ENCODE measurements at places on chromosomes 12 and 14.

DNA sequence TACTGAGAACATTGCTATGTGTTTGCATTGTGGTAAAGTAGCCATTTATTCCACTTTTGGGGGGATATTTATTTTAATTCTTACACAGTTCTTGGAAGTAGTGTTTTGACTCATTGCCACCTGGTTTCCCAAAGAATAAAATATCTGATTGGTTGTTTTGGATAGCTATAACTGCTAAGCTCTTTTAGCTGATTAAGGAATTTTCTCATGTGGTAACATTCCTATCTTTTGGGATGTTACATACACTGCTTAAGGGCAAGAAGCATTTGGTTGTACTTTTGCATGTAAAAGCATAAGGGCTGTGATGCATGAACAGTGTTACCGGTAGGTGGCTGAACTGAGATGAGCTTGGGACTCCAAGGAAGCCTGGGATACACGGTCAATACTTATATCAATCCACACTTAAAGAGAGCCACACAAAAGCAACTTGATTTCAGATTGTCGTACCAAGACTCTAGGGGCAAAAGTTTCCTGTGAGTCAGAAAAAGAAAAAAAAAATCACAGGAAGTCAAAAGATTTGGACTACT lies 71.4 kb upstream of the PRKD1 start:
- no peak for DNase-seq

DNA sequence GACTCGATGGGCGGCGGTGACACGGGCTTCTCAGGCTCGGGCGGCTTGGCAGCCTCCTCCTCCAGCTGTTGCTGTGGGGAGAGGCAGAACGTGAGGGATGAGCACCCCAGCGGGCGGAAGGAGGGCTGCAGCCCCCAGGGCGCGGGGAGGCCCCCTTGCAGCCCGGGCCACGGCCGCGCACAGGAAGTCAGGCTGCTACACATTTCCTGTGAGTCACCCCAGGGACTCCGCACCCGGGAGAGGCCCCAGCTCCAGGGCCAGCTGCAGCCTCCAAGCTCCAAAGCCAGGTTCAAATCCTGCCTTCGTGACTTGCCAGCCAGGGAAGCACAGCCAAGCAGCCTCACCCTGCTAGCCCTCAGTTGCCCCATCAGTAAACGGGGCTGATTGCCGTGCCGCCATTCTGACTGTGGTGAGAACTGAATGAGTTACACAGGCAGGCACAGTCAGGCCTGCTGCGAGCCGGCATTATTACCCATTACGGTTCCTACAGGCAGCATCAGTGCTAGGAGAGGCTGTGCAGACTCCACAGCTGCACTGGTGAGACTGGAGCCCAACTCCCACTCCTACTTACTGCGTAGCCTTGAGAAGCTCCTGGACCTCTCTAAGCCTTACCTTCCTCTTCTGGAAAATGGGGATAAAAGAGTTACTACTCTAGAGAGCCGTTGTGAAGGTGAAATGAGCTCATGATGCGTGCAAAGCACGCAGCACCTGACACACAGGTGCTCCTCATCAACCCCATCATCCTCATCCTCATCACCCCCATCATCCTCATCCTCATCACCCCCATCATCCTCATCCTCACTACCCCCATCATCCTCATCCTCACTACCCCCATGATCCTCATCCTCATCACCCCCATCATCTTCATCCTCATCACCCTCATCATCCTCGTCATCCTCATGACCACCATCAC lies 100.9 kb downstream of the NCOR2 start:
- DNase-seq = peak; percentile 80

- DNase-seq = no peak
Measured at GRCh38 chr12:14949631-14950030, 11.3 kb upstream of the ERP27 start.

- DNase-seq = no peak
Measured at GRCh38 chr14:54674046-54674741, 107.3 kb downstream of the SAMD4A start.

GRCh38 chr14:101019541-101019940 lies 116.0 kb upstream of the RTL1 start:
- no peak for DNase-seq

GRCh38 chr12:98814254-98814653 lies 169.2 kb downstream of the APAF1 start:
- DNase-seq = no peak

DNA sequence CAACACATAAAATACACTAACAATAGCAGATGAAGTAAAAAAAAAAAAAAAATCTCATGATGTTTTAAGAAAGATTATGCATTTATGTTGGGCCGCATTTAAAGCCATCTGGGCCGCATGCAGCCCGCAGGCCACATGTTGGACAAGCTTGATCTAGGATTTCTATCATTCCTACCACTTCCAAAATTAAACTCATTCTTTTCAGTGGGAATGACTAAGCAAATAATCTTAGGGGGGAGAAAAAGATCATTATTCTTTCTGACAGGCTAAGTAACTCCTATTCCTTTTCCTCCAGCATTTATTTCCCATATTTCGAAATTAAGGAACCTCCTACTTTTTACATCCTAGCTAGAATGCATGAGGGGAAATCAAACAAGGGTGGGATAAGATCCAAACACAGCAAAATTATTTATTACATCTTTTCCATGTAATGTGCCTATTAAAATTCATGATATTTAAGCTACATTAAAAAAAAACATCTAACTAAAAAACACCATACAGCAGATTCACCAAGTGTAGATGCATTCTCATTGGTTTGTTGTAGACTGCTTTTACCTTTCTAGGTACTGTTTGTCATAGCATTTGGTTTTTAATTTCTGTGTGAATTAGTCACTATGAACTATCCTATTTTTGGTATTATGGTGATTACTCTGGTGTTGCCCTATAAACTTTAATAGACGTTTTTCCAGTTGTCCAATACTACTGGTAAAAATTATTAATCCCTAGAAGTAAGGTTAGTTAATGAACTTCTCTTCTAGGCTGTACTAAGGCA lies 76.1 kb downstream of the RASSF8 start:
- DNase-seq = no peak

GRCh38 chr12:27031531-27031930 lies 9.2 kb downstream of the MED21 start:
- no peak for DNase-seq

DNA sequence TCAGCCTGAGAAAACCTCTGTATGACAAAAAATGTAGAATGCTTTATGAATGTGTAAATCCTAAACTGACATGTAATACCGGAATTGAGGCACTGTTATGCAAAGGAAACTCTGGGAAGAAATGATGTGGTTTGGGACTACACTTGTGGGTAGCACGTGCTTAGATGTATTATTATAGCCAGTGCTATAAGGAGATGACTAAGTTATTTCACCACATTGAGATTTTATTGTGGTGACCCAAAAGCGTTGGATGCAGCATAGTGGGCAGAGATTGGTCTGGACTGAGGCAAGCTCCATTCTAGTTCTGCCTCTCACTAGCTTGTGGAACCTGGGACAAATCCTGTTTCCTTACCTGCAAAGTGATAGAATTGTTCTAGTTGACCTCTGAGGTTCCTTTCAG lies 172.2 kb downstream of the SNAPC1 start:
- no peak for DNase-seq
